Immature natural killer cell (primary cell): ENCODE measurements at places on chromosomes 5 and 9. TPM values are rescaled to one million over a fixed set of nuclear protein-coding genes. Genes with fewer than 3 reads are reported as not detected.

GRCh38 chr9:28073270-28073669 lies 500.0 kb upstream of the C9orf72 start:
- no peak for DNase-seq
- no peak overlapping the region for H3K27ac ChIP-seq
- H3K36me3 ChIP-seq: no peaks in the 10 kb centered on the region
- H3K4me3 ChIP-seq: no peak overlapping the region
- peaks cover 2% of the 10 kb centered on the region for H3K27me3 ChIP-seq
- no peaks in the 10 kb centered on the region for H3K4me1 ChIP-seq

DNA sequence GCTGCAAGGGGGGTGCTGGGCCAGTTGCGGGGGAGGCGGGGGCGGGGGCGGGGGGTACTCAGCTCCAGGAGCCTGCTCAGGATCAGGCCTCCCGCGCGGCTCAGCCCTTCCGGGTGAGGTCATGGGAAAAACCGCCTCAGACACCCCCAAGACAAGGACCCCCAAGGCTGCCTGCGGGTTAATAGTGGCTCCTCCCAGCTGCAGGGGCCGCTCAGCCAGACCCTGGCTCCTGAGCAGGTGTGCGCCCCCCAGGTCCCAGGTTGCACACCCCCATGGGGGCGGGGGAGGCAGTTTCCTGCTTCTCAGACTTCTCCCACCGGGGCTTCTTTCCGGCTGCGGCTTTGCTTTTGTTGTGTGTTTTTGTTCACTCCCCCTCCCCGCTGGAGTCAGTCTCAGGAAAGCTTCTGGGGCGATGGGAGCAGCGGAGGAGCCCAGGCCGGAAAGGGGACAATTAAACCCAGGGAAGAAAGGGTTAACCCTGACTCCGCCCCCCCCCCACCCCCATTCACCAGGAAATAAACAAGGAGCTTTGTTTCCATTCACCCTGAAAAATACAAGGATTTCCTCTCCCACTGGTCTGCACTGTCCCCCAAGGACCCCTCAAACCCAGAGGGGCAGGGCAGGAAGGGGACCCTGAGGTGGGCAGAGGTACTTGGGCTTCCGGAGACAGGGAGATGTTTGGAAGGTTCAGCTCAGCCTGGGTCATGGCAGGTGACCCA lies 42.3 kb upstream of the NOTCH1 start:
- H3K4me1 ChIP-seq: peaks cover 9% of the 10 kb centered on the region
- no peaks in the 10 kb centered on the region for H3K27me3 ChIP-seq
- H3K27ac ChIP-seq: no peak overlapping the region
- no peak for DNase-seq

DNA sequence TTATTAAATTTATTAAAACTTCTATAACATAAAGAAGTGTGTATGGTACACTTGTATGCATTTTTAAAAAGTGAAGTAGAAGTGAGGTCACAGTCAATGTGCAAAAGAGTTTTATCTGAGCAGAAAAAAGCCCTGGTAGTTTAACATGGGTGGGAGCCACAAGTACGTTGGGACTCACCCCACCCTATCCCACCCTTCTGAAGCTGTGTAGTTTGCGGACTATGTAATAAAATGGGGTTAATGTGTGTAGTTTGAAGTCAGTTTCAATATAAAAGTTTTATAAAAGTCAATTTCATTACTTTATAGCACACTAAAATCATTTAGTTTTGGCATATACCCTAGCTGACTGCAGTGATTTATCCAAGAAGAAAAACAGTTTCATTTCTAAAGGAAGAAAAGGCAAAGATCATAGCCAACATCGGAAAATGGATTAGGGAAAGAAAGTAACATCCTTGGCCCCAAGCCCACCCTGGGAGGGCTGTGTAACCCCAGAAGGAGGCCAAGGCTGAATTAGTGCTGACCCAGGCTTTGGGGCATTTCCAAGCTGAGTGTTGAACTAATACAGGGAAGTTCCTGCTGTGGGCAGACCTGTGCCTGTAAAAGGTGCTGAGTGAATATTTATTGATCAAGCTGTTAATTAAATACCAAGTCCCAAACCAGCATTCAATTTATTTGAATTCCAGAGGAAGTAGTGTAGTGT lies 398.6 kb upstream of the ADAMTSL1 start:
- DNase-seq: no peak
- no peaks in the 10 kb centered on the region for H3K4me1 ChIP-seq
- H3K27me3 ChIP-seq: peaks cover 1% of the 10 kb centered on the region
- H3K27ac ChIP-seq: no peak overlapping the region

MYOT gene
- polyA plus RNA-seq: not detected

HACD4 gene
- 6.7 TPM for polyA plus RNA-seq

DNA sequence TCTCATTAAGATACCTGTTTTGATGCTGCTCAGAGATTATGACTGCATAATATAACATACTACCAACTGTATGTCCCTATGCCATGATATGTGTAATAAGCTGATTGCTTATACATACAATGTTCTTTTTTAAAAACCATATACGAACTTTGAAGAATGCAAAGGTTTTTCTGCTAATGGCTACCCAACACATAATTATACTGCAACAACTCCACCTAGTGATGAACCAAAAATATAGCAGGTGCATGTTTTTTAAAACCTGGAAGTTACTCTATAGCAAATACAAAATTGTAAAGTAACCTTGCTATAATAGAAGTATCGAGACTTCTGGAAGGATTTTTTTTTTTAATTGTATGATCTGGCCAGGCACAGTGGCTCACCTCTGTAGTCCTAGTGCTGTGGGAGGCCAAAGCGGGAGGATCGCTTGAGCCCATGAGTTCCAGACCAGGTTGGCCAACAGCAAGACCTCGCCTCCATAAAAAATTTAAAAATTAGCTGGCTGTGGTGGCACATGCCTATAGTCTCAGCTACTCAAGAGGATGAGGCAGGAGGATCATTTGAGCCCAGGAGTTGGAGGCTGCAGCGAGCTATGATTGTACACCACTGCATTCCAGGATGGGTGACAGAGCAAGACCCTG lies 49.1 kb downstream of the HOMER1 start:
- H3K4me1 ChIP-seq: no peaks in the 10 kb centered on the region
- H3K36me3 ChIP-seq: no peaks in the 10 kb centered on the region
- H3K4me3 ChIP-seq: no peak overlapping the region
- no peak overlapping the region for H3K27ac ChIP-seq

- DNase-seq: peak; percentile 65
- H3K27ac ChIP-seq: peak overlapping the region; percentile 90
- peaks cover 45% of the 10 kb centered on the region for H3K4me1 ChIP-seq
- H3K27me3 ChIP-seq: no peaks in the 10 kb centered on the region
- H3K36me3 ChIP-seq: no peaks in the 10 kb centered on the region
- H3K4me3 ChIP-seq: peak overlapping the region; percentile 89
Measured at GRCh38 chr5:36724467-36725332, 118.3 kb downstream of the SLC1A3 start.

GLT6D1 gene
- polyA plus RNA-seq: not detected
